ENCODE measurements at places on chromosomes 1 and 21.

- DNase-seq = no peak
Measured at GRCh38 chr1:32925403-32926162, 24.4 kb upstream of the TMEM54 start.

DNA sequence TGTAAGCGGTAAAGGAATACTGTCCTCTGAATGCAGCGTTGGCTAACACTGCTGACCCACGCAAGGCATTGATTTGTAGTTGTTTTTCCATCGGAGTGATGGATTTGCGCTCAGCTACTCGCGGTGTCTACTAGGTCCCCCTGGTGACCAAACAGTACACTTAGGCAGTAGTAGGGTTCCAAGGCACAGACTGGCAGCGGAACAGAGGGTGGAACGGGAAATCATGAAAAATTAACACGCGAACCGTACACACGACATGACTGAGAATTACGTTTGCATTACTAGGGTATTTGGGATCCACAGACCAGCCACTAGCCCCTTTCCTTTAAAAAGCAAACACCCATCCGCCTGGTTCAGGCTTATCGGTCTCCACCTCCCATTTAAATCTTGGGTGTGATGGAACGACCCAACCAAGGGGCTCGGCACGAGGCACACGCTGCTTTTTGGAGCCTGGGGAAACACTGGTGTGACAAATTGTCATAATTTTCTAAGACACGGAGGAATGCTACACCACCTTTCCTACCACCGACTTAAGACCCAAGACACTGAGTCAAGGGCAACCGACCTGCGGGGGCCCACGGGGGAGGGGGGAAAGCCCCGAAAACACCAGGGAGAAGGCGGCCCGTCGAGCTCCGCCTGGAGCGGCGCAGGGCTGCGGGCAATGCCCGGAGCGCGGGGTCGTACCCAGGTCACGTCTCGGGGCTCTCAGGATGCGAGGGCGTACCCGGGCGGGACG lies 699 bp downstream of the DIPK1A start:
- DNase-seq = no peak

DNA sequence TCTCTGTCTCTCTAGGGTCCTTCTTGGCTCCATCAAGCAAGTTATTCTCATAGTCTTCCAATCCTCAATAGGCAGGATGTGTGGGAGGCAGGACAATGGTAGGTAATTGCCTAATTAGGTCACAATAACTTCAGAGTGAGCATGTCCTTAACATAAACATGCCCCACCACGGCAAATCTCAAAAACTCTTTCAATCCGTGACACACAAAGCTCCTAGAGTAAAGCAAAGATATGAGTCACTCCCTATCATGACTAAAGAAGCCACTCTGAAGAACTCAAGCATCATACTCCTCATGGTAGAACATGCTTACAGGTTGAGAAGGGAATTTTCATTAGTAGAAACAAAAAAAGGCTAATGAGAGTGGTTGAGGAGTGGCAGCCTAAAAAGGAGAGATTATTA lies 4.9 kb downstream of the HAO2 start:
- DNase-seq = no peak

- no peak for DNase-seq
Measured at GRCh38 chr1:162366671-162367070, 10.0 kb downstream of the SPATA46 start.

DNA sequence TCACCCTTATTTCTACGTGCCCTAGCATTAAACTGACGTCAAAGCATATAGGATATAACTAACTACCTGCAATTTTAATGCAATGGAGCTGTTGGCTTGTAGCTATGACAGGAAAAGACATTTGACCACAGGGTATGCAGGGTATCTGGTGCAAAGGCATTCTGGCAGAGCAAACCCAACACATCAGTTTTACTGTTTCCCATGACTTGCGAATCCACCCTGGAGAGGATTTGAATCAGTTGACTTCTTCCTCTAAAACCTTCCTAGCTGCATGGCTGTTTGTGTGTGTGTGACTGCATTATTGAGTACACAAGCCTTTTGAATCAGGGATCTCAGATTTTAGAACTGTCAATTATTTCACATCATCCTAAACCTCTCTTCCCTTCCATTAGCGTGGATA lies 41.7 kb upstream of the SYT14 start:
- DNase-seq = no peak

DNA sequence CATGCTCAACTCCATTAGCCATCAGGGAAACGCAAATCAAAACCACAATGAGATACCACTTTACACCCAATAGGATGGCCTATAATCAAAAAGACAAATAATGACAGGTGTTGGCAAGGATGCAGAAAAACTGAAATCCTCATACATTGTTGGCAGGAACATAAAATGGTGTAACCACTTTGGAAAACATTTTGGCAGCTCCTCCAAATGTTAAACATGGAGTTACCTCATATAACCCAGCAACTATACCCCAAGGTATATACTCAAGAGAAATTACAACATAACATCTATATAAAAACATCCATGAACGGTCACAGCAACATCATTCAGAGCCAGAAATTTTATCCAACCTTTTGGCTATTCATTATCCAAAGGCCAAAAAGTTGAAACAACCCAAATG lies 11.6 kb downstream of the EIF4G3 start:
- no peak for DNase-seq

DNA sequence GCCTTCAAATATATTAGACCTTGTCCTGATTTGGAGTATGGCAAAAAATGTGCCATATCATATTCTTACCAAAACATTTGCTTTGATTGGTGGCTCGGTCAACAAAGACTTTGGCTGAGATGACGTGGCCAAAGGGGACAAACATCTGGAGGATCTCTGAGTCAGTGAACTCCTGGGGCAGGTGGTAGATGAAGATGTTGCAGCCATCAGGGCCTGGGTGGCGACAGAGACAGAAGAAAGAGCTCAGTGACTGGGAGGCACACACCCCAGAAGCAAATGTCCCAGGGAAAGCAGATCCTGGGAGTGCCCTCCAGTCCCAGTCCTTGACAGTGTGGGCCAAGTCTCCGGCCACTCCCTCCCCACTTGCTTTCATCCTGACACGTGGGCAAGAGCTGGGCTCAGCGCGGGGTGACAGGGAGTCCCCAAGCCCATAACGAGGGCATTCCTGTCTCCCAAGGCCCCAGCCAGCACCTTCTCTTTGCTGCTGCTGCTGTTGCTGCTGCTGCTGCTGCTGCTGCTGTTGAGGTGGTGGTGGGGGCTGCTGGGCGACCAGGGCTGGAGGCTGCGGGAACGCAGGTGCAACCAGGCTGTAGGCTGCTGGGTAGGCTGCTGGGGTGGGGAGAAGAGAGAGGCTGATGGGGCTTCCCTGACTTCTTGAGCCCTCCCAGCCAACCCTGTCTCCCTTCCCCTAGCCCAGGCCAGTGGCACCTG lies 10.7 kb downstream of the CELF3 start:
- DNase-seq = no peak

- DNase-seq = no peak
Measured at GRCh38 chr1:5956022-5956830, 36.0 kb downstream of the NPHP4 start.

DNA sequence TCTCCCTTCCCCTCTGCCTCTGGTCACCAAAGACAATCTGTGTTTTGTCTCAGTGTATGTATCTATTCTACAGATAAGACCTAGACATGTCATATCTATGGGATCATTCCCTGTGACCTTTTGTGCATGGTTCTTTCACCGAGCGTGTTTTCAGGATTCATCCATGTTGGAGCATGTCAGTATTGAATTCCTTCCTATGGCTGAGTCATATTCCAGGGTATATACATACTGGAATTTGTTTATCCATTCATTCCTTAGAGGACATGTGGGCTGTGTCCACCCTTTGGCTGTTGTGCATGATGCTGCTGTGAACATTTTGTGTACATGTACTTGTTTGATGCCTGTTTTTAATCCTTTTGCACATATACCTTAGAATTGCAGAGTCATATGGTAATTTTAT lies 69.9 kb downstream of the NFASC start:
- DNase-seq = no peak

- DNase-seq = no peak
Measured at GRCh38 chr1:40734882-40735628, 43.6 kb downstream of the NFYC start.

DNA sequence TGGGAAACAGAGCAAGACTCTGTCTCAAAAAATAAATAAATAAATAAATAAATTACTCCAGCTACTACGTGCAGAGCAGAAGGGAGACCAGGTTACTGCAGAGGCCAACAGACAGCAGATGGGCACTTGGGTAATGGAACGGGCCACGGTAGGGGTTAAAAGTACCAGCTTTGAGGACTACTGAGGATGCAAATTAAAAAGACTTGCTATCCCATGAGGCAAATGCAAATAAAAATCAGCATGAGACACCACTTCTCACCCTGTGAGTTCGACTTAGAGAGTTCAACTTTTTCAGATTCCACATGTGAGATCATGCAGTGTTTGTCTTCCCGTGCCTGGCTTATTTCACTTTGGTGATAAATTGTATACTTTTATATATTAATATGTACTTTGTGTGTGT lies 6.6 kb downstream of the SLC2A5 start:
- no peak for DNase-seq

GRCh38 chr1:204257446-204257845 lies 43.7 kb upstream of the GOLT1A start:
- DNase-seq = no peak

DNA sequence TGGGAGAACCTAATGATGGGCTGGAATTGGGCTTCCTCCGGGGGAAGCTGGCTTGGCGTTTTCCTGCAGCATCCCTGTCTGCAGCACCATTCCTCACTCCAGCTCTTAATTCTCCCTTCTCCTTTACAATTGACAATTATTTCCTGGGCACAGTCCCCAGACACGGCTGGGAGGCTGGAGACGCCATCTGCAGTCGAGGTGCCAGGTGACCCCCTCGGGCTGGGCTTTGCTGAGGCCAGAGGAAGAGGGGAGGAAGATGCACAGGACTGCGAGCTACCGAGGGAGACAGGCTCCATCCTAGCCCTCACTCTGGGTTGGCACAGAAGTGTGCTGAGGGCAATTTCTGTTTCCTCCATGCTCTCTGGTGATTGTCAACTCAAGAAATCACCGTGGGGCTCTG lies 453.8 kb downstream of the PTPRU start:
- no peak for DNase-seq

DNA sequence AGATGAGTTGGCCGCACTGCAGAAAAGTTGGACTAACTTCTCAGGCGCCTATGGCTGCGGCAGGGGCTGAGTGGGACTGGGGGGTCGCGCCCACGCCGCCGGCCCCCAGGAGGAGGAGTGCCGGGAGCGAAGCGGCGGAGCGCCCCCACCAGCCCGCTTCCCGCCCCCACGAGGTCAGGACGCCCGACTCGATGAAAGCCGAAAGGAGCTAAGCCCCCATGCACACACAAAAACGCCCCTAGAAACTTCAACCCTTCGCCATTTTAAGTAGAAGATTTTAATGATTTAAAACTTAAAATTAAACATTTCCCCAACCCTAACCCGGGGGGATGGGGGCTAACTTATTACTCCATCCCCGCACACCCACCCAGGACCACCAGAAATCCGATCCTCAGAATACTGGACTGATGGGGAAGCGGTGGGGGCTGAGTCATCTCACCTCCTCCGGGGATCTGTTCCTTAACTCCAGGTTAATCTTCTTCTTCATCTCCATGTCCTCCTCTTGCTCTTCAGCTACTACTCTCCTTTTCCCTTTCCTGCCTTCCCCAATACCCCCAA lies 539 bp downstream of the ANP32E start:
- DNase-seq = peak; percentile 63

- no peak for DNase-seq
Measured at GRCh38 chr21:16908077-16908476, 604.8 kb upstream of the CXADR start.

GRCh38 chr1:101723415-101723814 lies 273.3 kb downstream of the OLFM3 start:
- no peak for DNase-seq

GRCh38 chr1:236052232-236052993 lies 12.5 kb downstream of the NID1 start:
- no peak for DNase-seq

DNA sequence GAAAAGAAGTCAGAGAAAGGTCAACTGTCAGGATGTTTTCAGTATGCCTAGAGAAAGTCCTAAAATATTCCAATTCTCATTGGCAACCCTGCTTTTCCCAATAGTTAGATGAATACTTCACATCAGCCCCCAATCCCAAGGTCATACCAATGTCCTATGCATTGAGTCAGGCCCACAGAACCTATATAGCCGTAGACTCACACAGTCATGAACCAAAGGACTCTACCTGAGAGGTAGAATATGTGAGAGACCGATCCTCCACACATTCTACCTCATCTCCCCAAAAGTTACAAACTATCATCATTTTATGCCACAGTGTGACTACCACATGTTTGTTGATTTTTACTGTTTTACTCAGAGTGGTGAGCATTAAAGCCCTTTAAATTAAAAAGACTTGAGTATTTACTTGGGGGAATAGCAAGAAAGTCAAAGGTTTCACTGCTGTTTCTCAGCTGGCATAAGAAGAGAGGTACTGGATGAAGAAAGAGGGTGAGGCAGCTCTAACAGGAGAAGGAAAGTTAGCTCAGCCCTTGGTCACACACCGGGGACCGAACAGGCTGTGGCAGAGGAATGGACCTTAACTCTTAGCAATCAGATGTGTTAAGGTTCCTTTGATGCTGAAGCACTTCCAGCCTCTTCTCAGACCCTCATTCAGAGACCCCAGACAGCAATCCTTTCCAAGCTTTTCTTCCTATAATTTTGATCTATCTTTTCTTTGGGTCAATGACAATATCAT lies 937 bp downstream of the CD48 start:
- DNase-seq = no peak

DNA sequence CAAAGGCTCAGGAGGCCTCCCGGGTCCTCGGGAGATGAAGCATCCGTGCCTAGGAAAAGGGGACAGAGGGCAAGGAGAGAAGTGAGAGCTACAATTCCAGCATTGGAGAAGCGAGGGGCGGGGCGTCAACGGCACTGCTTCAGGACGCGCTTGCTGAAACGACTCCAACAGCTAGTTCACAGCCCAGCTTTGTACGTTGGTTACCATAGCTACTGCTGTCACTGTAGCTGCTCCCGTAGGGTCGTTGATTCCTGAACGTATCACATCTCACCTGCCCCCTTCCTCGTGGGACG lies 63.1 kb downstream of the TOR1AIP2 start:
- DNase-seq = no peak

DNA sequence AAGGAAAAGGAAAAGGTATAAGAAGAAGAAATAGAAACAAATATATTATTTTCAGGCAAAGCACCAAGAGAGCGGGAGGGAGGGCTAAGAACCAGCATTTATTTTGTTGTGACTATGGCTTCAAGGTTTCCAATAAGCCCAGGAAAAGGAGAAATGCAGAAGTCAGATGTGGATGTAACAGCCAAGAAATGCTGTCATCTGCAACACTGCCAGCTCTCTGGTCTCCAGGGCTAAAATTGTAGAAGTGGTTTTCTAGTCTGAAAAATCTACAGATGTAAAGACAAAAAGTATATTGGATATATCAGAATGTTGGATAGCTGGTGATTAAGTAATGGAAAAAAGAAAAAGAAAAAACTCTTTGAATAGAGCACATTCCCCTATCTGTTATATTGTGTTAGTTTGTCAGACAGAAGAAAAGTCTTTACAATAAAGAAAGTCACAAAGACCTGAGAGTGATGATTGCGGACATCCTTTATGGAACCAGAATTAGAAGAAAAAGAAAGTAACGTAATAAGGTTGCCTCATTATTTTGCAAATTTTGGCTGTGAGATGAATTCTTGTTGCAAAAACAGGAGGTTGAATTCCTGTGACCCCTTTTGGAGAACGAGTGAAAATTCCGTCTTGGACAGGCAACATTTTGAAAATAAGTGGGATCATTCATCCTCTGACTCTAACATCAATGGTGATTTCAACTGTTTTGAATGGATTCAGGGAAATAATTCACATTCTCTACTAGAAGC lies 938.1 kb downstream of the TTLL7 start:
- no peak for DNase-seq

Measured in activated naive CD8-positive, alpha-beta T cell treated with anti-CD3 and anti-CD28 coated beads, Interleukin-2, amount 10 ng/mL, durations not matched to agents 7 days and 5 days (primary cell).